ENCODE measurements at places on chromosomes 3 and 15.

DNA sequence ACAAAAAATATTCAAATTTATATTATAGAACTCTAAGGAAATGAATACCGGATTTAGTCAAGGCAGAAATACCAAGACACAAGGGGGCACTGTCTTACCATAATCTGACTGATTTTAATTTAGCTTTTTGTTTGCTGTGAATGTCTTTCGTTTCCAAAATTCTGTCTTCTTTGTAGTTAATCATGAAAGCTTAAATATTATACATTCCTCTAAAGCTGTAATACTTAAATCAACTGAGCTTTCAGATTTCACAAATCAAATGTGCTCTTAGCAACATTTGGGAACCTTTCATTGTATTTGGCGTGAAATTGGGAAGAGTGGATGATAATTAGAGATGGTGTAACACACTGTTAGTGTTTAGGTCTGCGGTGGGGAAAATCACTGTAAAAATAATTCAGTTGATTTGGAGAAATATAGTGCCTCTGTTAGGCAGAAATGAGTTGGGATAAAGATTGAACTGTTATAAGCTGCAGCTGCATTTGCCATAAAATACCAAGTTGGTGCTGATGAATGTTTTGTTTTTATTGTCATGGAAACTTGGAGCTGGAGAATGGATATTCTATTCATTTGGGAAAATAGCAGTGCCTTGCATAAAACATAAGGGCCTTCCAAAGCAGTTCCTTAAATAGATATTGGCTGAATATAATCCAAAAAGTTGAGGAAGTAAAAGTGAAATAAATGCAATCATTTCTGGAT lies 228.2 kb downstream of the TCF12 start:
- no peak for DNase-seq

- DNase-seq = no peak
Observed at GRCh38 chr3:187292631-187293515, 1.3 kb upstream of the MASP1 start.

GRCh38 chr15:47184003-47184907 lies 533.0 kb upstream of the SEMA6D start:
- no peak for DNase-seq

DNA sequence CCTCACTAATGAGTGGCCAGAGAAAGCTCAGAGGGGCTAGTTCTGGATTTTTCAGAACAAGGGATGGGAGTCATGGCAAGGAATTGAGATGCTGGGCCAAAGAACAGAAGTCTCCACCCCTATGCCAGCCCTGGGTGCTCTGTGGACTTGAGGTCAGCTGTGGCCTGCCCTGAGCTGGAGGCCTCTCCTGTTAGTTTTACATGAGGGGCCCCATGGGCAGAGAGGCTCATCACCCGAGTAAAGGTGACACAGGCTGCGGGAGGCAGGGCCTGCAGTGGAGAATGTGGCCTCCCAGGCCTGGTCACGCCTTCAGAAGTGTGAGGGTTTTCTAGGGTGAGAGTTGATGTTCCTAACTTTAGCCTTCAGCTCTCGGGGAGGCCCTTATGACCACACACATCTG lies 44.9 kb downstream of the ABHD5 start:
- no peak for DNase-seq

DNA sequence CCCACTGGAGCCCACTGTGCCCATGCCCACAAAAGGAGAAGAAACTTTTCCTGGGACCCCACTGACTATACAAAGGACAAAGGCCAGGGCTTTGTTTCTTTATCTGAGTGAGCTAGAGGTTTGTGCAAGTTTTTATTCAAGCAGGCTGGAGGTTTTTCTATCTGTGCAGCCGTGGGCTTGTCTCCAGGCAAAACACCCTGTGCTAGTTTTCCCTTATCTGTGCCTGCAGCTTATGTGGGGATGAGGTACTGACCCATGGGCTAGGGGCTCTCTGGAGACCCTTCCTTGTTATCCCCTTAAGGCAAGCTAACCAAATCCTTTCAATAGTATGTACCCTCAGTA lies 545.5 kb downstream of the ZPLD1 start:
- no peak for DNase-seq

DNA sequence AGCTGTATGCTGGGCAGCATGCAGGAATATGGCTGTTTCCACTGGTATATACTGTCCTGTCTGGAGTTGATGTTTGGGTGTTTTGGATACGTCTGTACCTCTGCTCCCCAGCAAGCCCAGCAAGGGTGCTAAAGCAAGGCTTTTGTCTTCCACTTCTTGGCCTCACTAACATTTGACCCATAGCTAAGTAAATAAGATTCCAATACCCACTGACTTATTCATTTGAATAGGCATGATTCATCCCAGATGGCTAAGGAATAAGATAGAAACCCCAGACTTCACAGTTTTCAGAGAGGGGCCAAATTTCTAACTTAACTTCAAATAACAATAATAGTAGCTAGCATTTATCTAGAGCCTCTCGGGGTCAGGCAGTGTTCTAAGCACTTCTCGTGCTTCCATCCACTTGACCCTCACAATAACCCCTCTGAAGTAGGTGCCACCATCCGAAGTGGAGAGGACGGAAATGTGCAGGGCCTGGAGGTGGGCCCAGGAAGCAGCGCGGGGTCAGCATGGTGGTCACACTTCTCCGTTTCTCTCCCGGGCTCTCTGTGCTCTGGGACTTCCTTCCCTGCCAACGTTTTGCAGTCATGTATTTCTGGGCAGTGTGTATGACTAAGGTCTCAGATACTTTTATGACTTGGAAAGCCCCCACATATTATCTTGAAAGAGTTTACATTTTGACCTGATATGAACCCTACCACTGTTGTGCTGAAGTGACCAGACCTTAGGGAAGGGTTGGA lies 39.3 kb downstream of the LRRK1 start:
- DNase-seq = no peak

GRCh38 chr15:69780981-69781380 lies 316.7 kb downstream of the TLE3 start:
- no peak for DNase-seq

DNA sequence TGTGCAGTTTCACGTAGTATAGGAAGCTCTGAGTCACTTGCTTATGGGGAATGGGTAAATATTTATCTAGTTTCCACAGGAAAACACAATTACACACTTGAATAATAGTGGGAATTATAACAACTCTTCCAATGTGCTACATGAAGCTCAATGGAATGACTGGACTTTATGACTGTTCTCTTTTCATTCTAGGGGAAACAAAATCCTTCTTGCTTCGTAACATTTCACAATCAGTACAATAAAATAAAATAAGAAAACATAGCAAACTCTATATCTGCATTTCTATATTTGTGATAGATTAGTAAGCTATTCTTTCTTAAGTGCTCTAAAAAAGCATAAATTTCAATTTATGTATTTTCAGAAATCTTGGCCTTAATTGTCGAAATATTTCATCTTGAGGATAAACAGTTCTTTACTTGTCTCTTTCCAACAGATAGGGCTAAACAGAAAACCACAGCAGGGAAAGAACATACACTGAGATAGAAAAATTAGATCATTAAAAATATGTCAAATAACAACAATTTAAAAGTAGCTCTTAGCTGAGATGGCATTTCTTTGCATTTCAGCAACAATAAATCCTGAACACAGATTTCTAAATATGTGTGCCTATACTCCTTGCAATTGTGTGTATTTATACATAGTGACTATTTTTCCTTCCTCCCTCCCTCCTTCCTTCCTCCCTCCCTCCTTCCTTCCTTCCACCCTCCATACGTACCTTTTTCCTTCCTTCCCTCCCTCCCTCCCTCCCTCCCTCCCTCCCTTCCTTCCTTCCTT lies 395.5 kb upstream of the KCNMB2 start:
- DNase-seq = no peak

DNA sequence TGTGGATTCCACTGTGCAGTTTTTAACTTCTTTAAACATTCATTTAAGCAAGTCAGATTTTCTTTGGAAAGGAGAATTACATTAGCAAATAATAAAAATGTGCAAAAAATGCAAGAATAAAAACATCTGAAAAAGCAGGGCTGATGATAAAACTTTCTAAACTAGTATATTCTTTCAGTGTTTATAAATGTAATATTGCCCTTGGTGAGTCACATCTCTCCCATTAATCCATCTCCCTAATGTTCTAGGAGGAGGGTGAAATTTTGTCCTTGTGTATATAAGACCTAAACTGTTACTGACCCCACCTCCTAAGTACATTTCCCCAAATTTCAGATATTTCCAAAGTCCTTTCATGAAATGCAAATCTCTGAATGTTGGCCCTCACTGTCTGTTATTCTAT lies 28.5 kb upstream of the DCUN1D1 start:
- DNase-seq = no peak

- no peak for DNase-seq
Observed at GRCh38 chr3:108133858-108134554, 43.2 kb upstream of the CD47 start.

- DNase-seq = no peak
Observed at GRCh38 chr15:39680868-39681267, 100.0 kb downstream of the THBS1 start.

DNA sequence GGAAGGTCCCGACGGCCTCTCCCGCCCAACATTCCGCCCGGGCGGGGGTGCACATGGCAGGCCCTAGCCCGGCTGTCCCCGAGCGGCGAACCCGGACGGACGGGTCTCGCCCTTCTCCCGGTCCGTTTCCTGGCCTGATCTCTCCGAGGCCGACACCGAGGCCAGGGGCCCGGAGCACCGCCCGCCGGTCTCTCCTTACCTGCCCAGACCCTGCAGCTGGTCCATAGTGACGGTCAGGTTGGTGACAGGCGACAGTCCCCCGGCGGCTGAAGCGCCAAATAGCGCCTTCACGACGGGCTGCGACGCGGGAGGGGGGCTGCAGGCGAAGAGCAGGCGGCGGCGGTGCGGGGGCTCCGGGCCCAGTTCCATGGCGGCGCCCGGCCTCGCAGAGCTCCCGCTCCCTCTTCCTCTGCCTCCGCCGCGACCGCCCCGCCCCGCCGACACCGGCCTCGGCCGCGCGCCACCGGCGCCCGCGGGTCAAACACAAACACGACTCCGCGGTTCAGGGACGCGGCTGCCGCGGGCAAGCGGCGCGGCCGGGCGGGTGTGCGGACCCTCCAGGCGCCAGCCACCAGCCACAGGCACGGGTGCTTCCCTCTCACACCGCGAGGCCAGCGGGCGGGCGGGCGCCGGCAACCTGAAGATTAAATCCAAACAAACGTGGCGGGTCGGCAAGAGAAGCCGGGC lies 495 bp downstream of the CDC25A start:
- DNase-seq = no peak

DNA sequence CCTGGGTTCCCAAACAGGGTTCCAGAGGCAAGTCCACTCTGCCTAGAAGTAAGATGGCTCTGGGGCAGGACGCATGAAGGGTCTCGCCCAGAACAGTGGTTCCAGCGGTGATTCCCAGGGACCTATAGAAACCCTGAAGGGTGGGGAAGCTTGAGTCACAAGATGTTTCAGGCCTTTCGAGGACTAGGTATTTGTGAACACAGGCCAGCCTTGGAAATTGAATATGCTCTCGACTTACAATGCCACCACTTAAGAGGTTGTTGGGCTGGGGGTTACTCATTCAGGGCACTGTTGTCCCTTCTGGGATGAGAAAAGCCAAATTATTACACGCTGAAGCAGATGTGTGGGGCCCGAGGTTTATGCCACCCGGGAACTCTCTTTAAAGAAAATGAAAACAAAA lies 152.0 kb downstream of the TJP1 start:
- no peak for DNase-seq

DNA sequence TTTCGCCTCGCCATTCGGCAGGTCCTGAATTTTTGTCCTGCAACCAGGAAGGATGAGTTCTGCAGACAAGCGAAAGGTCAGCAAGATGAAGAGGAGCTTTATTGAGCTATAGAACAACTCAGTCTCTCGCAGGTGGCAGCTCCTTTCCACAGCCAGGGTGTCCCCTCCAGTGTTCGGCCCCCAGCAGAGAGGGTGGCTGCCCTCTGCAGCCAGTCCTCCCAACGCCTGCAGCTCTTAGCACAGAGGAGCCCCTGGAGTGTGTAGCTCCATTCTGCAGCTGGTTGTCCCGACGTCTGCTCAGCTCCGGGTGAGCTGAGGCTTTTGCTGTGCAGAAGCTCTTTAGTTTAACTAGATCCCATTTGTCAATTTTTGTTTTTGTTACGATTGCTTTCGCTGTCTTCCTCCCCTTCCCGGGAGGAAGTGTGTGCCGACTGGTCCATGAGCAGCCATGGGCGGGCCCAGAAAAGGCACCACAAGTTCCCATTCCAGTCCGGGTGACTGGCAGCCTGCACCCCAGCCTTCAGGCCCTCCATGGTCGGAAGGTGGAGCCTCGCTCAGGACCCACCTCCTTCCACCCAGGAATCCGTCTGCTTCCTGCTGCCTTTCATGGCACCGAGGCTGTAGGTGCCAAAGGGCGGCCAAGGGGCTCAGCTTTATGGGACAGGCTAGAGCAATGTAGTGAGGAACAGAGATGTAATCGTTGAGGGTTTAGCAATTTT lies 497.8 kb upstream of the CNTN4 start:
- DNase-seq = no peak

Data from stimulated activated CD8-positive, alpha-beta memory T cell treated with anti-CD3 and anti-CD28 coated beads, Interleukin-15, amount 100 ng/mL, for 4 hours (primary cell).